ENCODE measurements at places on chromosomes 2 and 18.

GRCh38 chr2:48107326-48107925 is 201.1 kb upstream of the FBXO11 start:
- DNase-seq = no peak

GRCh38 chr18:11155034-11155759 is 5.8 kb upstream of the PIEZO2 start:
- no peak for DNase-seq

GRCh38 chr2:147122944-147123343 is 721.9 kb upstream of the ACVR2A start:
- no peak for DNase-seq

DNA sequence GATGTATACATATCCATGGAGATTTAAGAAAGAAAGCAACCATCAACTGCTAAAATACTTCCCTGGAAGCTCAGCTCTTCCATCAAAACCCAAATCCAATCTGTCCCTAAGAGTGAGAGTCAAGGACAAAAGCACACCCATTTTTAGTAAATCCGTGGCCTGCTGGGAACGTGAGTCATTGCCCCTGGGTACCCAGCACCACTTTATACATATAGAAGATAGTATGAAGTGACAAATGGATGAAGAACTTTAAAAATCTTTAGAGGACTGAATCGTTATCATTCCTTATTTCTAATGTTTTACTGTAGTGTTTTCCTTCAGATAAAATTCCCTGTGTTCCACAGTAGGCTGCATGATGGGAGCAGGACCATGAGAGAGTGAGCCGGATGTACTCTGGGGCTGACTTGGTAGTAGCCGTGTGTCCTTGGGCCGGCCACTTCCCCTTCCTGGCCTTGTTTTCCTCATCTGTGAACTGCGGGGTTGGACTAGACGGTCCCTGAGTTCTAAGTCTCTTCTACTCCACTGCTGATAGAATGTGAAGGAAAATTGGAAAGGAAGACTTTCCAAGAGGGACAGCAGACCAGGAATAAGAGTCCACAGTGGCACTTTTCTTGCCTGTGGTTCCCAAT is 28.5 kb upstream of the CEP68 start:
- no peak for DNase-seq
